ENCODE measurements at places on chromosomes 2 and 18. TPM values are rescaled to one million over a fixed set of nuclear protein-coding genes. Genes with fewer than 3 reads are reported as not detected.

The PSMA8 gene
- not detected for total RNA-seq

The LBX2 gene
- total RNA-seq = not detected

The LINC00305 gene
- total RNA-seq = 0.97 TPM

The SRSF7 gene
- total RNA-seq = 163 TPM

- H3K36me3 ChIP-seq = no peaks in the 10 kb centered on the region
- H3K27ac ChIP-seq = no peak overlapping the region
- no peak for DNase-seq
- H3K4me1 ChIP-seq = no peaks in the 10 kb centered on the region
- H3K4me3 ChIP-seq = no peak overlapping the region
Measured at GRCh38 chr2:200365209-200365608, 58.7 kb downstream of the SPATS2L start.

DNA sequence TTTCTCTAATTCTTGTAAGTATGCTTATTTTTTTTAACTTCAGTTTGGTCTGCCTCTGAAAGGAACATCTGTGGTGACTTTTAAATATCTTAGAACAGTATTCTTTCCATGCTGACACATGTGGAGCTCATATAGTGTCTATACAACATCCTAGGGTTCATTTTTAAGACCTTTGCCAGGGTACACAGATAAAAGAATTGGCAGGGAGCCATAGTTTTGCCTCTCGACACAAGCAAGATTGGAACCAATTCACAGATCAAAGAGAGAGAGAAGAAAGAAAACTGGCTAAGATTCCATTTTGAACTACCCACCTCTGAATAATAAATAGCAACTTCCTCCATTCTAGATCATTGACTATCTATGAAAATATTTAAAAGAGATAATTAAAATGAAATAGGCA lies 142.7 kb upstream of the ST6GAL2 start:
- no peaks in the 10 kb centered on the region for H3K4me1 ChIP-seq
- DNase-seq = no peak
- no peak overlapping the region for H3K4me3 ChIP-seq
- no peaks in the 10 kb centered on the region for H3K36me3 ChIP-seq
- H3K27ac ChIP-seq = no peak overlapping the region
- H3K27me3 ChIP-seq = peaks cover 5% of the 10 kb centered on the region

GRCh38 chr2:236047886-236048540 lies 120.2 kb downstream of the GBX2 start:
- DNase-seq = no peak
- H3K4me3 ChIP-seq = no peak overlapping the region
- no peaks in the 10 kb centered on the region for H3K4me1 ChIP-seq
- no peak overlapping the region for H3K27ac ChIP-seq
- H3K36me3 ChIP-seq = no peaks in the 10 kb centered on the region
- H3K27me3 ChIP-seq = no peaks in the 10 kb centered on the region

DNA sequence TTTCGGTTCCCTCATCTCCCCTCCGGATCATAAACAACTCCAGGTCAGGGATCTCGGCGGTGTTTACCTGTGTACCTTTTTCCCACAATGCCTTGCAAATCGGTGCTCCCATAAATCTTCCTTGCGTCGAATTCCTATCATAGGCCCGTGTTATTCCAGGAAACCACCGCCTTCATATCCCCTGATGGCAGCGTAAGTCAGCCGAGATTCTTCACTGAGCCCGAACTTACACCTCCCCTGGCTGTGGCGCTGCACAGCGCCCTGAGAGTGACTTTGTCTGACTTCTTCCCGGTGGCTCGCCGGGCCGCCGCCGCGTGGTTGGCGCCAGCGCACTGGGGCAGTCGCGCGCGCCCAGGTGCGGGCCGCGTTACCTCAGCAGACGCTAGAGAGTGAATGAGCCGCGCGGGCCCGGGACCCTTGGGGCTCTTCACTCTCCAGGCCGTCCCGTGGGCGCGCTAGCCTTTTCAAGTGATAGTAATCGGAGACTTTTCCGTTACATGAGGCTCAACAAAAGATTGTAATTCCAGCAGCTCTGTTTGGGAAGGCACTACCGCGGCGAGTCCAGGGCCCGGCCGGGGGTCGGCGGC lies 101.6 kb downstream of the SPTBN1 start:
- H3K4me1 ChIP-seq = peaks cover 23% of the 10 kb centered on the region
- H3K27me3 ChIP-seq = no peaks in the 10 kb centered on the region
- DNase-seq = peak; percentile 42
- peak overlapping the region; percentile 54 for H3K4me3 ChIP-seq
- H3K27ac ChIP-seq = peak overlapping the region; percentile 92
- no peaks in the 10 kb centered on the region for H3K36me3 ChIP-seq
